ENCODE measurements at places on chromosomes 3 and 15.

GRCh38 chr15:67548862-67549651 is 6.6 kb downstream of the MAP2K5 start:
- DNase-seq = no peak

GRCh38 chr15:64521201-64521600 is 60.8 kb downstream of the ZNF609 start:
- no peak for DNase-seq

DNA sequence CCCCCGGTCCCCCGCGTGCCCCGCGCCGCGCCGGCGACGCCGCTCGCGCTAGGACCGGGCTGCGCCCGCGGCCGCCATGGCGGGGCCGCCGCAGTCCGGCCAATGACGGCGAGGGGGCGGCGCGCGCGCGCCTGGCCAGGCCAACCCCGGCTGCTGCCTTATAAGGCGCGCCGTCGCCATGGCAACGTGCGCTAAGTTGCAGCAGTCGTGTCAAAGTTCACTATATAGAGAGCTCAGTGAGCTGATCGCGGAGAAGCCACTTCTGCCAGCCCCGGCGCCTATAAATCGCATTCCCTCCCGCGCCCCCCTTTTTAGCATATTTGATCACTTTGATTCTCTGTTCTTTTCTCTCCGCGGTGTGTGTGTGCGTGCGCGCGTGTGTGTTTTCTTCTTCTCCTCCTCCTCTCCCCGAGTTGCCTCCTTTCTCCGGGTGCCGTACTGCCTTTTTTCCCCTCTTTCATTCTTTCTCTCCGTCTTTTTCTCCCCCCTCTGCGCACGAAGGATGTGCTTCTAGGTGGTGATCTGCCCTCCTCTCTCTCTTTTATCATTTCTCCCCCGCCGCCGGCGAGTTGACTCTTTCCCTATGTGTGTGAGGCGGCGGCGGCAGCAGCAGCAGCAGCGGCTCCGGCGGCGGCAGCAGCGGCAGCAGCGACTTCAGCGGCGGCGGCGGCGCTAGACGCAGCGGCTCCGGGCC is at the start of gene NR2F2:
NR2F2 (plus strand) TSS at position 251 of the 694 bp plus-strand sequence. CDS start 1,406 bp downstream, outside the sequence.
- DNase-seq = peak; percentile 87

DNA sequence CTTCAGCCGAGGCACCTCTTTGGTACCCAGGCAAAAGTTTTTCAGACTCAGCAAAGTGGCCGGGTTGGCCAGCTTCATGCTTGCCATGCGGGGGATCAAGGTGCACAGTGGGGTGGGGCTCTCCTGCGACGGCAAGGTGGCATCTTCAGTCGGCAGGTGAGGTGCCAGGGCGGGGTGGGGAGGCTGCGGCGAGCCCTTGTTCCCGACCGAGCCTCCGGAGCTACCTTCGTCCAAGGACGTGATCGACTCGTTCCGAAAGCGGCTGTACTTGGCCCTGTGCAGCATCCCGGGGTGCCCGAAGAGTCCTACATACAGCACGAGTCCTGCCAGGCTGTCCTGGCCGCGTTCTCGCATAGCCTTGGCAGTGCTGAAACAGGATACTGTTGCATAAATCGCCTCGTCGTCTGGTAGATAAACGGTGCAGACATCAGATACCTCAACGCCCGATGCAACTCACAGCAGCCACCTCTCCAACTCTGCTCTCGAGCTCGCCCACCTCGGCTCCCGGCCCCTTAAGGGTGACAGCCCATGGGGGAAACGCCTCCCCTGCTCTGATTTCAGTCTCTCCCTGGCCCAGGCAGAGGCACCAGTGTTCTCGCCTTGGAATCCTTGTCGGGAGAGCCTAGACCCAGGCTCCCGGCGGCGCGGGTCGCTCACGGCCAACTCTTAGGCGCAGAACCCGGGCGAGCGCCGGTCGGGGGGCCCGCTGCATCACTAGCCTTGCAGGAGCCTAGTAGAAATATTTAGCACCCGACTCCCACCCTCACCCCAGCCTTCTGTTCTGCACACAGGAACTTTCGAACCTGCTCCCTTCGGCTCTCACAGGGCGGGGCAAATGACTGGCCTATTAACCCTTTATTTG is 826 bp downstream of the SHC4 start:
- DNase-seq = no peak

DNA sequence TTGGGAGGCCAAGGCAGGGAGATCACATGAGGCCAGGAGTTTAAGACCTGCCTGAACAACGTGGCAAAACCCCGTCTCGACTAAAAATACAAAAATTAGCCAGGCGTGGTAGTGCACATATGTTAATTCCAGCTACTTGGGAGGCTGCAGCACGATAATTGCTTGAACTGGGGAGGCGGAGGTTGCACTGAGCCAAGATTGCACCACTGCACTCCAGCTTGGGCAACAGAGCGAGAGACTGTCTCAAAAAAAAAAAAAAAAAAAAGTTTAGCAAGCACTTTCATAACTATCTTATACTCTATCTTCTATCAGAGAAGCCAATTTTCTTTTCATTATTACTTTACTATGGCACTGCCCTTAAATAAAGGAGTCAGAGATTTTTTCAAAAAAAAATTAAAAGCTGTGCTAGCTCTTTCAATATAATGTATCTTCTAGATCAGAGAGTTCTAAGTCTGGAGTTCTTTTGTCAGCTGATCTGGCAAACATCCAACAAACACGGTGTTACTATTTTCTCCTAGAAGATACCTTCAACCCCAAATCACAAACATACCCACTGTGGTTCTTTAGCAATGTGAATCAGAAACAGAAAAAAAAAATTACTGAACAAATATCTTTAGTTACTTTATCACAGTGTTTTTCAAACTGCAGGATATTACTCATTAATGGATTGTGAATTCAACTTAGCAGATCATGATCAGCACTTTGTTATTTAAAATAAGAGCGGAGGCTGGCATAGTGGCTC is 3.0 kb downstream of the ZNF770 start:
- DNase-seq = no peak

GRCh38 chr15:38611228-38611627 is 46.6 kb upstream of the RASGRP1 start:
- DNase-seq = no peak

- peak; percentile 17 for DNase-seq
Observed at GRCh38 chr3:115217678-115218451, 70.8 kb upstream of the ZBTB20 start.

DNA sequence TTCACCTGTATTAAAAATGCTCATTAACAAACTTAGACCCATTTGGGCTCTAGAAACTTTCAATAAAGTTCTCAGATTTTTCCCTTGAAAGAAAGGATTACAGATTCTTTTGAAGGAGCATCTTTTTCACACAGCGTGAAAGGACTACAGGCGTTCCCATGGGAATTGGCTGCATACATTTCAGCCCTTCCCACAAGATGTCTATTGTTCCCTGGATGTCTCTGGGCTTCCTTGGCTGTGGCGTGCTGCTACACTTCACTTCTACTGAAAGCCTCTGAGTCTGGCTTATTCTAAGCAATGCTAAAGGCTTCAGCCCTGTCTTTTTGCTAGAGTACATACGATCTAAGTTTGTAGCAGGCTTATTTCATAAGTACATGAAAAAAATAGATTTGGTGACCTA is 1.4 kb downstream of the VEPH1 start:
- DNase-seq = no peak

DNA sequence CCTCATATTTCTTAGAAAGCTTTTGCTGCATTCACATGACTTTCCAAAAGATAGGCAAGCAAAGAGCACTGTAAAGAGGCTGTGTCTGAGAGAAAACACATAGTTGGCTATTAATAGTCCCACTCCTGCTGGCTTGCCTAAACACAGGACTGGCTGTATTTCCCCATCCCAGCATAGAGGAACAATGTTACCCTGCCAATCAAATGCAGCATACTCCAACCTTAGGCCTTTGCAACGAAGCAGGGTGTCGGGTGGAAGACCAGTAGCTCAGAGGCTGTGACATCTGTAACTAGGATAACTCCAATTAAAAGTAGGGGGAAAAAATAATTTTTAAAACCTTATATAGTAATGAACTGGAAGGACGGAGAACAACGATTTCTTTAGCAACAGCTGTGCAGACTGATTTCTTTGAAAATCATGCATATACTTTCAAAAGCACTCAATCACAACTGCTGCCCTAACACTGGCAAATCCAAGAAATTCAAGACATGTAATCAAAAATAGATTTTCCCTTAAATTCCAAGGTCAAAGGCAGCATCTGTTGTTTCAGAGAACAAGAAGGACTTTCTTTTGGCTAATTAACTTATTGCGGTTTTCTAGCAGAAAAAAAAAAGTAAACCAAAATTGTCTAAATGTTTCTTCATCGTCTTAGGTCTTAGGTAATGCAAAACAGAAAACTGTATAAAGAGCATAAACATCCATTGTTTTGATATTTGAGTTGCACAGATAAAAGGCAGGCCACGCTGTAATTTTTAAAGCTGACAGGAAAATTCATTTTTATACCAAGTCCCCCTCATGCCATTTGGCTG is 139.3 kb downstream of the TNIK start:
- DNase-seq = no peak

DNA sequence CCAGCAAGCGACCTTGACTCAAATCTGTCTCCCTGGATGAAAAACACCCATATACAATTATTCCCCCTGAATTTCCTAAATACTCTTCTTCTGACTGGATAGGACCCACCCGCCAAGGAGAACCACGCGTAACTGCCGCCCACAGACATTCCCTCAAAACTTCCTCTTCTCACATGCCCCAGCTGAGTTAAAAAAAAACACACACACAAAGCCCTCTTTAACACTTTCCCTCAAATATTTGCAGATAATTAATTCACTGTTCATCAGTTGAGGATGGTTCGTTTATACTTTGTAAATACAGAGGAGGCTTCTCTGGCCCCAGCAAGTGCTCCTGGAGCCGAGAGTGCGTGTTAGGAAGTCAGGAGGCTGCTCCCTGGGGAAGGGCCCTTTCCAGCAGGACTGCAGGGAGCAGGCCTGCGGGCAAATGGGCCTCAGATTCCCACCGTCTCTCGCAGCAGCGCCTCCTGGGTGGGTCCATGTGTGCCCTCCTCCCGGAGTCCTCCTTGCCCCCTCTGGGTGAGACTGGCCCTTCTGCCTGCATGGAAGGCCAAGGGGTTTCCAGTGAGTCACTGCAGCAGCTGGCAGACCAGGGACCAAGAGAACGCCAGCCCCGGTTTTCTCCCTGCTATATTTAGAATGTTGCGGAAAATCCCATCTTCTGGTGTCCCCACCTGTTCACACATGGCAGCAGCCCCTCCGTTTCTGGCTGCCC is 46.8 kb downstream of the MGLL start:
- DNase-seq = no peak

GRCh38 chr3:180290300-180290699 is 253.6 kb upstream of the PEX5L start:
- no peak for DNase-seq

DNA sequence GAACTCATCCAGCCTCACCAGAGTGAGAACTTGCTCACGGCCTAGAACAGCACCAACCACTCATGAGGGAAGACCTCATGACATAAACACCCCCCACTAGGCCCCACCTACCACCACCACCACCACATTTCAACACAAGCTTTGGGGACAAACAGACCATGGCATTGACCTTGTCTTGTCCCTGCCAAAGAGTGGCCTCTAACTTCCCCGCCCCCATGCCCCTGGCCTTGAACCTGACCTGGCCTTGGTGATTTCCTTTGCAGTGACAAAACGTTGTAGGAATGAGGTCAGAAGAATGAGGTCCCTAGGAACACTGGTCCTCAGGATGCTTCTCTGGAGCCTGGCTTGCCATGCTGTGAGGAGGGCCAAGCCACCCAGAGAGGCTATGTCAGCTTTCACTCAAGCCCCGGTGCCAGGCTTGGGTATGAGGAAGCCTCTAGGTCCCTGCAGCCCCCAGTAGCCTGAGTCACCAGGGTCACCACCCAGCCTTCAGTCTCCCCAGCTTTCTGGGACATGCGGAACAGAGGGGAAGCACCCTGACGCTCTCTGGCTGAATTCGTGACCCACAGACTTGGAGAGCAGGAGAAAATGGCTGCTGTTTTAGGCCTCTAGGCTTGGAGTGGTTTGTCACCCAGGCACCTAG is 57.9 kb downstream of the TPRA1 start:
- no peak for DNase-seq

DNA sequence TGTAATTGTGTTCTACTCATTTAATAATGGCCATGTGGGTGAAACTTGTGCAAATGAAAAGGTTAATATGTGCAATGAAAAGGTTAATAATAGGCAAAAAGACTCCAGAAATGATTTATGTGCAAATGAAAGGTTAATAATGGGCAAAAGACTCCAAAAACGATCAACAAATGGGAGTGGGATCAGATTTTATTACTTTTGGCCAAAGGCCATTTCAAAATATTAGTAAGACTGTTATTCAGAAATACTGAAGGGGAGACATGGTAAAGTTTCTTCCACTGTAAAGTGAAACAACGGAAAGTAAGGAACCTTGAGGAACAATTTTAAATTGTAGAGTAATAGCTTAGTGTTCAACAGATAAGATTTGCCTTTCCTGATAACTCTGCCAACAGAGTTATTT is 40.7 kb downstream of the STARD9 start:
- no peak for DNase-seq

- no peak for DNase-seq
Observed at GRCh38 chr3:125695688-125696087, 100.4 kb upstream of the OSBPL11 start.

- DNase-seq = no peak
Observed at GRCh38 chr3:79012530-79012913, 755.3 kb downstream of the ROBO1 start.

DNA sequence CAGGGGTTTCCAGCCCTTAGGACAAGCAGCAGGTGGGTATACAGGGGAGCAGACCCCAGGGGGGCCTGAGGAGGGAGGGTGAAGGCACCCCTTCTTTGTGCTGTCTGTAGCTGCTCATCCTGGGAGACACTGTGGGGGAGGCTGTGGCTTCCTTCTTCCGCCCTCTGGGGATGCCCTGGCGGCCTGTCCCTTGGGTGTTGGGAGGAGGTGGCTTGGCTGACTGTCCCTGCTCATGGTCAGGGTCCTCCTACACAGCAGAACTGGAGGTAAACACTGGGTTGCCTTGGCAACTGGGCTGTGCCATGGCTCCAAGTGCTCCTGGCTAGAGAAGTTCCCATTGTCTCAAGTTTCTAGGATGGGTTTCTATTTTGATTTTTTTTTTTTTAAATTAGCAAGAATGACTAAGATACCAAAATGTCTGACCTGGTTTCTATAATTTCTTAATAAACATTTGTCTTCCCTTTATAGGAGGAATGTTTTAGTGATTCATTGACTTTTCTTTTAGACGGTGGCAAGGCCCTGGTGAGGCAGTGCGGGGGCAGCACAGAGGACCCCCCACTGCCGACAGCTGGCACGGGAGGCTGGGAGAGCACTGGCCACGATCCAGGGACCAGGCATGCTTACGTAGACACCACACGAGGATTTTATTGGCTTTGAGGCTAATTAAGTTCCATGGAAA is 12.4 kb downstream of the KLF13 start:
- DNase-seq = peak; percentile 66

DNA sequence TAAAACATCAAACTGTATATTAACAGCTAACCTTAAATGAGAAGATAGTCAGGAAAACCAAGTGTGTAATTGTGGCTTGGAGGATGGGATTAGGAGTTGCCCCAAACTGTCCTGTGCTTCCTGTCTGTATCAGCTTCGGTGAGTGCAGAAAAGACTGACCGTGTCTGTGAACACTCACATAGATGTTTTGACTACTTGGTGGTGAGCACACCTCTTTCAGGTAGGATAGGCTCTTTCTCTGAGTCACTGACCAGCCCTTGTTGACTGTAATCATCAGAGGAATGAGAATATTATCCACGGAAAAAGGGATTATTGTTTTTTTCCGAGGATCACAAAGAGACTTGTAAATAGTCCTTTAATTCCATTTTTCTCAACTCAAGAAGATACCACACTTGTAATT is 51.5 kb downstream of the GMNC start:
- DNase-seq = no peak

GRCh38 chr15:85457392-85457968 is 77.1 kb downstream of the AKAP13 start:
- DNase-seq = peak; percentile 45

- DNase-seq = peak; percentile 49
Observed at GRCh38 chr3:17412950-17413530, 329.4 kb downstream of the TBC1D5 start.

Measured in GM20000 (cell line).